ENCODE measurements at places on chromosomes 5 and 9.

GRCh38 chr9:82890865-82891264 is 172.1 kb downstream of the RASEF start:
- DNase-seq: no peak

GRCh38 chr9:84419031-84419602 is 78.6 kb upstream of the SLC28A3 start:
- no peak for DNase-seq

DNA sequence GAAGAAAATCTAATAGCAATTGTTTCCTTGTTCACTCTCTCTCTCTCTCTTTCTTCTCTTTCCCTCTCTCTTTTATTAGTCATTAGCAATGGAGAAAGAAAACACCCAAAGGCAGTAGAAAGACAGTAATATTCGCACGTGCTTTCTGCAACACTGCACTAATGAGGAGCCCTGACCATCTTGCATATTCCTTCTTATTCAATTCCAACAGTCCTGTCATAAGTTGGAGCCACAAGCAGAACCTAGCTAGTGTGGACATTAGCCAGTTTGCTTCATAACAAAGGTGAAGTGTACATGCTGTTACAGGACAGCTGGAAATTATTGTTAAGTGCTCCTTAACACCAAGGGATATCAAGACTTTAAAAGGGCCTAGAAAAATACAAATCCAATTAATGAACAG is 63.4 kb downstream of the TRIM32 start:
- DNase-seq: no peak

- DNase-seq: no peak
These were observed 9.0 kb downstream of the TTLL11 start for GRCh38 chr9:122084026-122084675.

- no peak for DNase-seq
These were observed 21.3 kb downstream of the NREP start for GRCh38 chr5:111735583-111736270.

DNA sequence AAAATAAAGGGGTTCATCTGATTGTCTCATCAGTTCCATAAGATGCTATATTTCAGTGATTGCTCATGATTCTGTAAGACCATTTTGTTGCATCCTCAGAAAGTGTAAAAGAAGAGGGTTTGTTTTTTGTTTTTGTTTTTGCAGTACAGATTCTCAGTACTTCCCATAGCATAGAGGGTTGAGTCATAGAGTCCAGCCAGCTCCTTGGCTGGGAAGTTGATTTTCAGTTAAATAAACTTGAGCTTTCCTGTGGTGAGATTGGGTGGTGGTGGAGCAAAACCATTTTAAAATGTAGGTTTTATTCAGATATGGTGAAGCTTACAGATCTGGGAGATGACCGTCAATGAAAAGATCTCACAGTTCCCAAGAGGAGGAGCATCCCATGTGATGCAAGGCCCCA is 48.2 kb downstream of the DAPK1 start:
- no peak for DNase-seq

GRCh38 chr5:73094415-73094814 is 26.0 kb upstream of the TMEM171 start:
- DNase-seq: no peak

- DNase-seq: no peak
These were observed 13.7 kb upstream of the KIF4B start for GRCh38 chr5:154999865-155000264.

GRCh38 chr5:73451224-73452130 is 2.9 kb upstream of the FOXD1 start:
- peak; percentile 41 for DNase-seq

GRCh38 chr5:180333661-180334060 is 19.5 kb downstream of the GFPT2 start:
- no peak for DNase-seq

GRCh38 chr9:130288926-130289690 is 23.5 kb downstream of the HMCN2 start:
- DNase-seq: no peak

GRCh38 chr5:168314735-168315411 is 23.4 kb downstream of the WWC1 start:
- no peak for DNase-seq

GRCh38 chr5:144405991-144406390 is 235.3 kb downstream of the KCTD16 start:
- DNase-seq: no peak

DNA sequence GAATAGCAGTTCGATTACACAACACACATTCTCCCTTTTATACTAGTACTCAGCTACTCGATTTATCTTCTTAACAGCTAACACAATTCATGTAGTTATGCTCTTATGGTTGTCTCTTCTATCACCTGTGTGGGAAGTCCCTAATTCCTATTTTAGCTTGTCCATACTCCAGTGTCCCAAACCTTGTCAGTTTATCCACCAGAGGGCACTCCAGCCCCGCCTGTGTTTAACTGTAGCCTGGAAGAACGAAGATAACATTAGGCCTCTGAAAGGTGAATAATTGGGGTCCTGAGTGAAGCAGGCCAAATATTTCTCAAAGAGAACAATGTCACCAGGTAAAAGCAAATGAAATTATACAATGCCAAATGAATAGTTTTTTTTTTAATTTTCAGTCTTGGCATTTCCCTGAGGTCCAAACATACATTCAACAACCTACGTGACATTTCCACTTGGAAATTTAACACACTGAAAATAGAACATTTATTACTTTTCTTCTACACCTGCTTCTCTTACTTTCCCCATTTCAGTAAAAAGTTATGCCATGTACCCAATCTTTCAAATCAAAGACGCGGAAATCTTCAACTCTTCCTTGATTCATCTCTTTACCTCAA is 560.7 kb downstream of the HTR1A start:
- no peak for DNase-seq

- DNase-seq: no peak
These were observed 185.3 kb downstream of the AUH start for GRCh38 chr9:91176426-91176825.

GRCh38 chr5:151156507-151157420 is 815 bp downstream of the ANXA6 start:
- DNase-seq: no peak

- DNase-seq: no peak
These were observed 27.2 kb downstream of the PIK3R1 start for GRCh38 chr5:68242743-68243142.

GRCh38 chr9:121658166-121658565 is 6.7 kb downstream of the DAB2IP start:
- DNase-seq: no peak

GRCh38 chr9:5894237-5894959 is 3.7 kb downstream of the MLANA start:
- no peak for DNase-seq

DNA sequence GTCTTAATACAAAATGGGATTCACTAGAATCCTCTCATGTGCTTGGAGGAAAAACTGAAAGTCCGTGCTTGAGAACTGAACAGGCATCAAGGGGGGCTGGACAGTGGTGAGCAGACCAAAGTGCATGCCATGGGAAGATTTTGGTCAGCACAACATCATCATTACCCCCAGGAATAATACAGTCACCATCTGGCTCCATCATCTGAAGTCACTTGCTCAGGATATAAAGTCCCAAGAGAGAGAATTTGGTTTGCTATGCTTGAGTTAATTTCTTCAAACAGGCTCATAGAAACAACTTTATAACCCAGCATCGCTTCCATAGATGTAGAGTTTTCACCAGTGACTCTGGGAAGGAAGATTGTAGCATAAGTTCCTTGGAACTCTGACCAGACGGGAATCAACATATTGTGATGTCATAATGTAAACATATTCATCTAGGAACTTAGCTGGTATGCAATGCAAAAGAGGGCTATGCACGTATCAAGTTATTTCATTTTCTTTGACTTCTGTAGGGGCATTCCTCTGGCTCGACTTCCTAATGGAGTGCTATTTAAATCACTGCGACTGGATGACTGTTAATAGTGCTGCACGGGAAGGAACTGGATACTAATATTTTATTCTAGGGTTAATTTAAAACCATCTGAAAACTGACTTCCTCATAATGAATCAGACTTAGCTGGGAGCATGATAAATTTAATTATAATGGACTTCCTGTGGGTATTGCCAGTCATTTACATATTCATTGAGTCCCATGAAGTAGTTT is 145.2 kb downstream of the MTRR start:
- DNase-seq: no peak

DNA sequence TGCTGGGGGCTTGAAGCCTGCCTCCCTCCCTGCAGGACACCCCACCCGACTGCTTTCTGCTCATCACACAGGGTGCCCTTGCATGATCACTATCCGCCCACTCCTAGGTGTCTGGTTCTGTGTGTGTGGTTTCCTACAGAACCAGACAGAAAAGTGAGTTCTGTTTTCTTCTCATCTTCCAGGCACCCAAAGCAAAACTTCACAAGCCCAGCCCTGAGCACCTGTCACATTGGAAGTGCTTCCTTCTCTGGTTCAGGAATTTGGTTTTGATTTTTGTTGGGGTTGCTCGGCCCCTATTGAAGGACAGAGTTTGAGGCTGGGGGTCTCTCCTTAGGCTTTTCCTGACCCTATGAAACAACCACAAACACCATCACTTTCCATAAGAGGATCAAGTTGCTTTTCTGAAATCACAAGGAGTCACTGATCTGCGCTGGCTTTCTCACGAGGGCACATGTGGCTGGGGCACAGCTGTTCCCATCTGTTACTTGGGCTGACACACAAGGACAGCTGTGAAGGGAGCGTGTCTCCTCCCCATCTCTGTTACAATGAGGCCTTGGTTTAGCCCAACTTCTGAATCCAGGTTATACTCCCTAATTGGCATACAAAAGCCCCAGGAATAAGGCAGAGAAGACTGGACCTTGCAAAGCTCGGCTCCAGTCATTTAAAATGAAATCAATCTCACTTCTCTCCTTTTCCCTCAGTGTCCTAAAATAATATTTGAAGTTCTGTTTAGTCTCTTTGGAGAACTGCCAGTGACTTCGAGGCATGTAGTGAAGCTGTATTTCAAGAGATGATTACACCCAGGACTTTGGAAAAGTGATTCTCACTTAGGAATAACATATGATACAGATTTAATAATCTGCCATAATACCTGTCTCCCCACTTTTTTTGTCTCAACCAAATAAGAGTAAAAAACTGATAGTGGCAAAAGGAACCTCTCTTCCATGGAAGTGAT is 213.1 kb upstream of the GAS1 start:
- no peak for DNase-seq

DNA sequence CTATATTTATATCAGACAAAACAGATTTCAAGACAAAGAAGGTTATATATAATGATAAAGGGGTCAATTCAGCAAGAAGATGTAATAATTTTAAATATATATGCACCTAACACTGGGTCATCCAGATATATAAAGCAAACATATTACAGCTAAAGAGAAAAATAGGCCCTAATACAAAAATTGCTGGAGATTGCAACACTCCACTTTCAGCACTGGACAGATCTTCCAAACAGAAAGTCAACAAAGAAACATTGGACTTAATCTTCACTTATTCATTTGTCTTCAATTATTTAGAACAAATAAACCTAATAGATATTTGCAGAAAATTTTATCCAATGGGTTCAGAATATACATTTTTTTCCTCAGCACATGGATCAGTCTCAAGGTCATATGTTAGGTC is 45.8 kb downstream of the MEIKIN start:
- no peak for DNase-seq

DNA sequence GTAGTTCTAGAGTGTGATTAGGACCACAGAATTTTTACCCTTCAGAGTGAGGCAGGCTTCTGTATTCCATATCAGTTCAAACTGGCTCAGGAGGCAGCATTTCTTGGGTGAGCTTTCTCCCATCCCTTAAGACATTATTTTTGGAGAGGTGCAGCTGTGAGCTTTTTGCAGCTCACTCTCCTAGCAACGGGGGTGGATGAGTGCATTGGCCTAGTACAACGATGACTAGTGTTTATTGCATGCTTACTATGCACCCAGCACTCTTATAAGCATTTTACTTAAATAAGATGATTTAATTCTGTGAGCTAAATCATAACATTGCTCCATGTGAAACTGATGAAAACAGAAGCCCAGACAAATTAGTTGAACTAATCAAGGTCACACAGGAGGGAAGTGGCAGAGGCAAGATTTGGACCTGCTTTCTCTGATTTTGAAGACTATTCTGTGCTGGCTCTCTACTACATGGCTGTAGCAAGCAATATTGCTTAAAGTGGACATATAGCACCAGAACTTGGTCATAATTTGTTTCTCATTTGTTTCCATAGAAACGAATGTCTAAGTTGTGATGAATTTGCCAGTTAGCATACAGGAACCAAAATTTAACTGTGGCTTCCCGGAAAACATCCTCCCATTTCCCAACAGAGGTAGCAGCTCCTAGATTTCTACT is 372.1 kb upstream of the RIOK2 start:
- no peak for DNase-seq

DNA sequence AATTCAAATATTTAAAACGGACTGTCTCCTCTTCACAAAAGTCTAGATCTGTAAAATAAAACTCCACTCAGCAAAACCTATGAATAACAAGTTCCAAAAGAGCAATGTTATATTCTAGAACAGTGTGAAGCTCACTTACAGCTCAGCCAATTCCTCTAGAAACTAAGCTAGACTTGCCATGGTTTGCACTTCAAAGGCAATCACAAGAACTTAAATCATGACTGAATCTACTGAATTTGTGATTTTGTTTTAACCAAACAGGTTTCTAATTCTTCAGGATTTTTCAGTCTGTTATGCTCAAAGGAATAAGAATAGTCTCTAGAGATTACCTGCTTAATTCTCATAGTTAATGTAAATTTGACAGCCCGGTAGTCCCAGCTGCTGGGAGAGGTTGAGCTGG is 1.4 kb upstream of the PKD2L2 start:
- no peak for DNase-seq

GRCh38 chr9:38094165-38094564 is 25.1 kb upstream of the SHB start:
- DNase-seq: no peak

- no peak for DNase-seq
These were observed 19.5 kb downstream of the RALGDS start for GRCh38 chr9:133101356-133102189.

- no peak for DNase-seq
These were observed 105.1 kb downstream of the PHF2 start for GRCh38 chr9:93681269-93682154.

GRCh38 chr5:145806923-145807322 is 28.2 kb downstream of the PRELID2 start:
- DNase-seq: no peak

DNA sequence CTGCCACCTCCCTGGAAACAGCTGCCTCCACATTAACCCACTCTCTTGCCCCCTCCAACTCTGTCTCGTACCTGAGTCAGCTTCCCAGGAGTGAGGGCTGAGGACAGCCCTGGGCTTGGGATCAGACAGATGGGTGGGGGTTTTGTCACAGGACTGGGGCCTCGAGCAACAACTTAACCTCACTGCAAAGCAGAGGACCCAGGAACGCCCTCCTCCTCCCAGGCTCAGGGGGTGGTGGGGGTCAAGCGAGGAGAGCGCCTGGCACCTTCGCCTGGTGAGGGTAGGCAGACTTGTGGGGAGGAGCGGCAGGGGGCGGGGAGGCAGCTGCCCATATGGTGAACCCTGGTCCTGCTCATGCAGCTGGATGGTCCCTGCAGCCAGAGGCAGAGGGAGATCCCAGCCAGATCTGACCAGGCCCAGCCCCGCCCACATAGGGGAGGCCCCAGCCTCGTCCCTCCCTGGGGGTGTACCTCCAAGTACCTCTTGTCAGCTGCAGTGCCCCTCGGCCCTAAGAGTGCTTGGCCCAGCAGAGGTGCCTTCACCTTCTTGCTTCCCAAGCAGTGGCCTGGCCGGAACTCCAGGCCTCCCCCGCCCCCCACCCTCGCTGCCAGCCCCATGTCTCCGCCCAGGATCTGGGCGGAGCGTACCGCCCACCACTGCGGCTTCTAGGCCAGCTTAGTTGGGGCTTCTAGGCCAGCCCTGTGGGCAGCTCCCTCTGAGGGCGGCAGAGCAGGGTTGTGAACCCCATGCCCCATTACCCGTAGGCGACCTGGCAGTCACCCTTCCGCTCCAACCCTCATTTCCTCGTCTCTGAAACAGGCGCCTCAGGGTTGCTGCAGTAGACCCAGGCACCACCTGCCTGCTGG is at the start of gene SARDH:
Gene SARDH, minus strand, starts transcription at position 579 of the 866 bp plus-strand sequence. CDS start 4,179 bp downstream, outside the sequence.
- DNase-seq: no peak
